ENCODE measurements at places on chromosomes 11 and 22. TPM values are rescaled to one million over a fixed set of nuclear protein-coding genes. Genes with fewer than 3 reads are reported as not detected.

DNA sequence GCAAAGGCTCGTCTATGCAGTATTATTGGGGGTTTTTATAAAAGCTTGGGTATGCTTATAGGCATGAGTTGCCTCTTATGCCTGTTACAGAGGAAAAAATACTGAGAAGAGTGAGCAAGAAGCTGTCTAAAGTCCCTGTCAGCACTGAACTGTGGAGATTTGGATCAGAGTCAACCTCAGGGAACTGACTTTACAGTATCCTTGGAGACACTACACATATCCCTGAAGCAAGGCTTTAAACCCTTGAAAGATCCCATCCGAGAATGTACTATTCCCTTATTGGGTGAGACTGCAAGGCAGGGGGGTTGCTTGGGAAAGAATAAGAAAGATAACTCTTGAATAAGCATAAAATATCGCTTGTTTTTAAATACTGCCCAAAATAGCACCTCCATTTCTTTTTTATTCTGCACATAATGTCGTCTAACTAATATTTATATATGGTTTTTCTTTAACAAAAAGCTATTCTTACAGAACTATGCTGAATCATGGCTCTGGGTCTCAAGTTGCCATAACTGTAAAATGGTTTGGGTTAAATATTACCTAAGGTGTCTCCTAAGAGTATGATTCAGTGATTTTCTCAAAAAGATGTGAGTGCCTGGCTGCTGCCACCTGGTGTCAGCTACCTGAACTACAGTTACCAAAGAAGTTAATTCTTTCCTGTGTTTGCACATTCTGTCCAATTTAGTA lies 1062.8 kb downstream of the DLG2 start:
- DNase-seq = no peak

DNA sequence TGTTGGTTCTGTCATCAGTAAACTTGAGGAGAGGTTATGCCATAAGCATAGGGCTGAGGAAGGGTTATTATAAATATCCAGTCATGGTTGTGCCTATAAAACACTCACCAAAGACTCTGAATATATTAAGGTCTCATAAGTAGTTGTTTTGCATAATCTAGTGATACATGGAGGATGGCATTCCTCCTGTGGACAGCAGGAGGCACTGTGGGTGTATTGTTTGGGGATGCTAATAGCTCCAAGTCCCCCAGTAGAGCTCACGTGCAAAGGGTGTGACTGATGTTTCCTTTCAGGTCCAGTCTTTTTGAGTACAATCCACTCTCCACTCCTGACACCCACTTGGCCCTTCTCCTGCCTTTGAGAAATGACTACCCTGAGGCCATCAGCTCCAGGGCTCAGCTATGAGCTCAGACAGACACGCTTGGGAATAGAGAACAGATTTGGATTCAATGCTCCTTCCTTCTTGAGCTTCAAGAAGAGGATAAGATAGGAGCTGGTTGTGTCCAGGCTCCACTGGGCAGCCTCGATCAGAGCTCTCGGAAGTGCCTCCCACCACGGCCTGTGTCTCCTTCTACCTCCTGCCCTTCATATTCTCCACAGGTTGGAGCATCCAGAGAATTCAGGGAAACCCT lies 85.2 kb upstream of the IGLL5 start:
- no peak for DNase-seq

- no peak for DNase-seq
Observed at GRCh38 chr11:16169956-16170847, 186.1 kb downstream of the SOX6 start.

DNA sequence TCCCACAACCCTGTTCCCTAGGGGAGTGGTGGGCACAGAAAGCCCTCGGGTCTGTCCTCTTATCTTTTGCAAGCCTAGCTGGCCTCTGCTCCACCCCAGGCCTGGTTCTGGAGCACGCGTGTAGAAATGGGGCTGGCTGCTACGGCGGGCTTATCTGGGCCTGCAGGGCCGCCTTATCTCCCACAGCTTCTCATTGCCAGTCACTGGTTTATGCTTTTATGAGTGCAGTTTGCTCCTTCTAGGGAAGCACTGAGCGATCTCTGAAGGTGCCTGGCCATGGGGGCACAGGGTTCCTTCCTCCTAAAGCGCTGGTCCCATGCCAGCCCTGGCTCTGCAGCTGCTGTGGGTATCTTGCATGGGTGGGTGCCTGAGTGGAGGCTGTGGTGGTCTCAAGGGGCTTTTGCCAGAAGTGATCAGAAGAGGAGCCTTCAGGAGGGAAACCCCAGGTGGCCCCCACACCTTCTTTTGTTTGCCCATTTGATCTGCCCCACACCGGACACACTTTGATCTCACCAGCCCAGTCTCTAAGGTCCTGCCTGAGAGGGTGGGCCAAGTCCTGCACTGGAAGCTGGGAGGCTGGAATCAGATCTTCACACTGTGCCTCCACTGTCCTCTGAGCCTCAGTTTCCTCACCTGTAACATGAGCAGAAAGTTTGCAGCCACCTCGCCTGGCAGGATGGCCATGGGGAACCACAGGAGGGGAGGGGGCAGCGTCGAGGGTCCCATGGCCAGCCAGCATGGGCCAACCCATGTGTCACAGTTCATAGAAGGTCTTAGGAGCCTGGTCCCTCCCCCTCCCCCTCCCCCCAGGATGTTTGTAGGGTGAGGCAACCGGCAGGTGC lies 86.6 kb upstream of the FGF3 start:
- no peak for DNase-seq

CPT1B gene
- 2.5 TPM for total RNA-seq

All from SJSA1 (cell line).